EH (cell line): ENCODE measurements at places on chromosomes 11 and 22.
A peak's percentile ranks its signal among the peaks of the same experiment; 100 is the strongest.

GRCh38 chr22:27123880-27124279, 466.5 kb downstream of the MIAT start:
- DNase-seq, result no peak

GRCh38 chr22:48659404-48659996, 1168.2 kb downstream of the BRD1 start:
- no peak for DNase-seq

DNA sequence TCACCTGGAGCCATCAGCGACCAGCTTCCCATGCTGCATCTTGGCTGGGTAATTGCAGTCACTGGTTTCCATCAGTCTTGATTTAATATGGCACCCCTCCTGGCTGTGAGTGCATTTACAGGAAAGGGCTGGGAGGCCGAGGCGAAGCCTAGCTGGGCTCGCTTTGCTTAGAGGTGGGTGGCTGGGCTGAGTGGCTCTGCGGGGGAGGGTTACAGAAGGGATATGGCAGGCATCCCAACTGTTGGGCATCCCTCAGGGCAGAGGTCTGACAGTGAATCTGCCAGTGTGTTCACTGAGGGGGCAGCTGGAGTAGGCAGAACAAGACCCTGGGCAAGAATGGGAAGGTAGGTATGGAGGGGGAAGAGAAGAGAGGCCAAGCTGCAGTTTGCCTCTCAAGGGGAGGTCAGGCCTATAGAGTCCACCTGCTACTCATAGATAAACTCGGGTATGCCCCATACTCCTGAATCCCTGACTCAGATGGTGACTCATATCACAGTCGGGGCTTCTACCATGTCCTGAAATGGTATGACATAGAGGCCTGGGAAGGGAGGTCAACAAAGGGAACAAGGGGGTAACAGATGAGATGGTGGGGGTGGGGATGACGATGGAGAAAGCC, 77.5 kb upstream of the PHOX2A start:
- DNase-seq, result peak; percentile 65

- peak; percentile 13 for DNase-seq
Observed at GRCh38 chr11:126871792-126872191, 128.8 kb downstream of the KIRREL3 start.

- no peak for DNase-seq
Observed at GRCh38 chr11:97717922-97718321, 1302.8 kb upstream of the CNTN5 start.

DNA sequence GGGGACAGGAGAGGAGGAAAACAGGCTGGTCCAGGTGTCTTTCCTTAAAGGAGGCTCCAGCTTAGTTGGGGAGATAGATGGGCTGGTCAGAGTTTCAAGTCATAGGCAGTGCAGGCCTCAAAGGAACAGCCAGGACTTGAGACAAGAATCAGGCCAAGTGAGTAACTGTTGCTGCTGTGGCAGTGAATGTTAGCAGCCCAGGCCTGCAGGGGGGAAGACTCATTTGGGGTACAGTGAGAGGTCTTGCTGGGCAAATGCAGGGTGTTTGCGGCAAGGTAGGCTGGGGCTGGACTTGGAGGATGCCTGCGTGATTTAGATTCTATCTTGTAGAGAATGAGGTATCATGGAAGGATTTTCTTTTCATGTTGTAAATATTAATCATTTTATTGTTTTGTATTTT, 24.1 kb downstream of the PTPRJ start:
- DNase-seq, result no peak

GRCh38 chr11:34866375-34866774, 49.8 kb downstream of the APIP start:
- DNase-seq, result no peak

GRCh38 chr11:35185696-35186095, 46.7 kb downstream of the CD44 start:
- DNase-seq, result peak; percentile 59

- DNase-seq, result no peak
Observed at GRCh38 chr11:65927904-65928397, 8.7 kb downstream of the DRAP1 start.

GRCh38 chr11:12089473-12089872, 20.9 kb upstream of the MICAL2 start:
- peak; percentile 62 for DNase-seq

- no peak for DNase-seq
Observed at GRCh38 chr11:133657054-133657453, 124.8 kb upstream of the OPCML start.

- DNase-seq, result no peak
Observed at GRCh38 chr11:130729193-130729592, 187.1 kb downstream of the SNX19 start.

DNA sequence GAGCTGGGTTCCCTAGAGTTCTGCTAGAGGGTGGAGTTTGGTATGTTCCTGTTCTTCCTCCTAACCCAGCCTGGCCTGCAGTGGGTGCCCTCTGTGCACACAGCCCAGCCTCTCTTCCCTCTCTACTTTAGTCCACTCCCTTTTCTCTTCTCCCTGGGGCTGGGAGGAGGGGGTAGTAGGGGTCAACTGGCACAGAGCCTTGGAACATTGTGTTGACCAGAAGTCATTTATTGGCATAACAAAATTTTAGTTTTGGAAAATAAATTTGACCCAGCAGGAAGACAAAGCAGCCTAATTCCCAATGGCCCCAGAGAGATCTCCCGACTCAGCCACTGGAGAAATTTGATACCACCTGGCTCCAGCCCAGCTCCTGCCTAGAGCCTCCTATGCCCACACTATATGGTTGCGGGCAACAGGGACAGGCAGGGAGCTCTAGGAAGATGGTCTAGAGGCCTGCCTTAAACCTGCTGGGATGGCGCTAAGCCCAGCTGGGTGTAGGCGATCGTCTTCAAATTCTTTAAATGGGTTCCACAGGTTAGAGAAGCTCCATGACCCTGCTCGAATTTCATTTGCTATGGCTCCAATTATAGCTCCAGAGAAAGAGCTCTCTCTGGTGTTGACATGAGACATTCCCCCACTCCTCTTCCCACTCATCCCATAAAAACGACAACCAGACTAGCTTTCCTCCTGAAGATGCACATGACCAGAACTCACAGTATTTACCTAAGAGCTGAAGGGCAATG, 9.9 kb downstream of the PCSK7 start:
- peak; percentile 79 for DNase-seq

DNA sequence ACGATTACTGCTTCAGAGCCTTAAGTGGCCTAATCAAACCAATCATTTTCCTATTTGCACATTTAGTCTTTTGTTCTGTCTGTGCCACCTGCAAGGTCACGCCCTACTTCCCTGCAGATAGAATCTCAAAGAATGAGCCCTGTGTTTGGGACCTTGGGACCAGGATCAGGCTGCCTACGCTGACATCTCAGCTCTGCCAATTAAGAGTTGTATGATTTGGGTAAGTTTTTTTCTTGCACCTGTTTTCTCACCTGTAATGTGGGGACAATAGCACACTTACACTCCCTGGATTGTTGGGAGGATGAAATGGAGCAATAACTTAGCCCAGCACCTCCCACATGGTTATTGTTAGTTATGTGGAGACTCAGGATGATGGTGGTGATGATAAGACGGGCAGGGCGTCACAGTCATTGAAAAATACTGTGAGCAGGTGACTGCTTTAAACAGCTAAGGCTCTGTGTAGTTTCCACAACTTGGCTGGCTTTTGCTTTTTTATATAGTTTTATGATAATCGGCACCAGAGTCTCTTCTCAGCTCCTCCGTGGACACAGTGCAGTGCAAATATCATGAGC, 155.0 kb downstream of the ADAMTS15 start:
- DNase-seq, result no peak

- no peak for DNase-seq
Observed at GRCh38 chr22:20919718-20920117, 2.5 kb downstream of the CRKL start.

- no peak for DNase-seq
Observed at GRCh38 chr11:75809111-75809510, 5.9 kb upstream of the UVRAG start.
